ENCODE measurements at places on chromosomes 4 and X.
A peak's percentile ranks its signal among the peaks of the same experiment; 100 is the strongest.

- no peak for DNase-seq
These were observed 3.8 kb upstream of the CFAP299 start for GRCh38 chr4:80331693-80332092.

GRCh38 chrX:71017396-71017939, 50.7 kb downstream of the SNX12 start:
- no peak for DNase-seq

- no peak for DNase-seq
These were observed 169.1 kb downstream of the LDB2 start for GRCh38 chr4:16729336-16729735.

DNA sequence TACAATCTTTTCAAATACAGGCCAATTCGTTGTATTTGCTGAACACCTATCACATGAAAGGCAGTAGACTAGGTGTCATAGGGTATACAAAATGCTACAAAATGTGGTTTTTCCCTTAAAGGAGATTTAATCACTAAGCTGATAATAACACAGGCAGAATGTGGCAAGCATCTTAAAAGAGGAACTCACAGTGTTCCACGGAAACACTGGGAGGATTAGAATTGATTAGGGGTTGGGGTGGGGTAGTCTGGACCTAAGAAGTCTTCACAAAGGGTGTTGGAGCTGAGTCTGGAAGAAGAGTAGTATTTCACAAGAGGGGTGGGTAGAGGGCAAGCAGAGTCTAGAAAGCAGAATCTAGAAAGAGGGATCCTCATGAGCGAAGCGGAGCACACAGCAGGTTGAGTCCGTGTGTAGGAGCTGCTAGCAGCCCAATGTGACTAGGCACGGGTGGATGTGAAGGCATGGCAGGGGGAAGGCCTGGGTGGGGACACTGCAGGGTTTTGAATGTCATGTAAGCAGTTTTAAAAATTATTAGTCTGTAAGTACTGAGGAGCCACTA, 123.6 kb downstream of the MGST2 start:
- no peak for DNase-seq

DNA sequence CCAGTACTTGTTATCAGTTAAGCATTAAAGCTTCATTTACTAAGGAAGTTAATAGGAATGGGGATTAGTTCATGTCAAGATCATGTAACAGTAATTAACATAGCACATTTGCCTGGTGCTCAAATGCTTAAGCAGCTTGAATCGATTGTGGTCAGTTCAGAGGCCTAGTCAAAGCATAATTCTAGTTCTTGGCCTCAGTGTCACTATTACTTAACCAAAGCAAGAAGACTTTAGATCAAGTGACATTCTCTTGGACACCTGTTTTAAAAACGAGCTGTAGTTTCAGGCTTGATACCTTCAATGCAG, 115.2 kb upstream of the BMPR1B start:
- DNase-seq: peak; percentile 42

DNA sequence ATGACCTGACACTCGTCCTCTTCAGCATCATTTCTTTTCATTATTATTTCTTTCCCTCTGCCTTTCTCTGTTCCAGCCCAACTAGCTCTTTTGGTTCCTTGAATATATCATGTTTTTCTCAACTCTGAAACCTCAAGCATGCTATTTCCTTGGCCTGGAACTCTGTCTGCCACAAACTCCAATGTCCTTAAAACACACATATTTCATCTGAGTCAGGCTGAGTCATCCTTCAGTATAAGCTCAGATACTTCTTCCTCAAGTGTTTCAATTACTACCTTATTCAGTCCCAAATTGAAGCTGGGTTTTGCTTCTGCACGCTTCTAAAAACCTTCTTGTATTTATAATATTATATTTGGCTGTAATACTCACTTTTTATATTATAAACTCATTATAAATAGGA, 424.2 kb downstream of the PDGFC start:
- DNase-seq: peak; percentile 68

DNA sequence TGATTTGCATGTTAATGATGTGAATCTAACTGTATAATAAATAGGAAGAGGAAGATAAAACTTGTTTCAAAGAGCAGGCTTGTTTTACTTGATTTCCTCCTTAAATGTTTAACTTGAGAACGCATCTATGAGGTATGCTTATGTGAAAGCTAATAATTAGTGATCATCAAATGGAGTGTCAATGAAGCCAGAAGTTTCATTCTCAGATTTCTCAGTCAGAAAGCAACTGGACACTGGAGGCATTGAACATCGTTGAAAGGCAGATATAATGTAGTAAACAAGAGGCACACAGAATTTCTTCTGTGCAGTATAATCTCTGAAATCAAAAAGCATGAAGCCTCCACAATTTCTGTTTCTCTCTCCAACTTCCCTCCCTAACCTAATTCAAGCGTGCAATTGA, 672.9 kb downstream of the ADGRL3 start:
- no peak for DNase-seq

- DNase-seq: no peak
These were observed 546.5 kb upstream of the GALNTL6 start for GRCh38 chr4:171266671-171267070.

DNA sequence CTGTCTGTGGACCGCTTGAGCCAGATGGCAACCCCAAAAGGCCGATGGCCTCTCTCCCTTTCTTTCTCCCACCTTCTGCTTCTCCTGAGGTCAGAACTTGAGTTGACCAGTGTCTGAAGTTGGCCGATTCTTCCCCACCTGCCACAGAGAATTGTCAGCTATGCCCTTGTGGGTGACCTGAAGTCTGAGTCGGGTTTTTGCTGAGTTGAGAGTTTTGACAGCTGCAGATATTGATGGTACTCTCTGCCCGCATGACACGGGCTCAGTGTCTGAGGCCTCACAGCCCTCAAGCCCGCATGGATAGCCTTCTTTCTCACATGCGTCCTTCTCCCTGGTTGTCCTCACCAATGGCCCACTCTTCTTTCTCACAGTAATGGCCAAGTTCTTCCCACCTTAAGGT, 111.0 kb downstream of the EFNB1 start:
- DNase-seq: no peak

GRCh38 chrX:72203421-72203820, 21.9 kb downstream of the PIN4 start:
- DNase-seq: no peak

GRCh38 chrX:18886344-18887161, 97.4 kb downstream of the PHKA2 start:
- DNase-seq: peak; percentile 71

DNA sequence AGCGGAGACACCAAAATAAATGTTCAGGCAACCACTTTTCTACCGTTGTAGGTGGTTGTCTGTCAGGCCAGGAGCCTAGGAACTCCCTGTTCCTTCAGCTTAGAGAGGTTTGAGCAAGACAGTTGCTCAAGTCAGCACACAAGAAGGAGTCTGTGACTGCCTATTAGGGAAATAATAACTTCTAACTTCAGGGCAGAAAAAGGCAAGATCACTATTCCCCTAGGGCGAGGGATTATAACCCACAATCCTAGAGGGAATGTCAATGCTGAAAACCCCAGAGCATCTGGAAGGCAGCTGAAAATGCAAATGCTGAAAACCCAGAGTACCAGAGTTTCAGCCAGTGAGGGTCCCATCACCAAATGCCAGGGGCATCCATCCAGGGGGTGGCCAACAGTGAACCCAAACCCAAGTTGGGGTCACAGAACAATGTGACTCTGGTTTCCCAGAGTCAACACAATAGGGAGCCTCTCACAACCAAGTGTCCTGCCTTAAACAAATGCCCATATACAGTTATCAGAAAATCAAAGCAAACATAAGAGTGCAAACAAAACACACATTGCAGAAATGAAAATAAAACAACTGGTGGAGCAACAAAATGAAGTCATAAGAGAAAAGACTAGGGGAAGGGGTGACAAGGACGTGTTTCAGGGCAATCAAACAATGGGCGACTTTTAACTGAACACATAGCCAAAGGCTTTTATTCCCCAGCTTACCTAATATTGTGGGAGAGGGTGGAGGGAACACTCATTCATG, 27.6 kb downstream of the MORF4L2 start:
- DNase-seq: no peak

DNA sequence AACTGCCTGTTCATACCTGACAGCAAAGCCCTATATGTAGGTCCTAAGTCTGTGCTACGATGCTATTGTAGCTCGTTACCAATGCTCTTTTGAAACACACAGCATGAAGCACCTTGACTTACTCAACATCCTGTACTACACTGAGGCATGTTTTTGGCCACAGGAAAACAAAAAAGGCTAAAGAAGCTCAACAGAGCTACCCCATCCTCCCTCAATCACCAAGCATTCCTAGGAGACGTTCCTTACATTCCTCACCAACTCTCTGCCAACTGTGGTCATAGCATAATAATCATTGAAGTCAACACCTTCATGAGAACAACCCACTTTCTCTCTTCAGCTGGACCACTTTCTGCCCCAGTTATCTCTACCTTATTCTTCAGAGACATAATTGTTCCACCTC, 73.7 kb upstream of the SLC25A43 start:
- no peak for DNase-seq

DNA sequence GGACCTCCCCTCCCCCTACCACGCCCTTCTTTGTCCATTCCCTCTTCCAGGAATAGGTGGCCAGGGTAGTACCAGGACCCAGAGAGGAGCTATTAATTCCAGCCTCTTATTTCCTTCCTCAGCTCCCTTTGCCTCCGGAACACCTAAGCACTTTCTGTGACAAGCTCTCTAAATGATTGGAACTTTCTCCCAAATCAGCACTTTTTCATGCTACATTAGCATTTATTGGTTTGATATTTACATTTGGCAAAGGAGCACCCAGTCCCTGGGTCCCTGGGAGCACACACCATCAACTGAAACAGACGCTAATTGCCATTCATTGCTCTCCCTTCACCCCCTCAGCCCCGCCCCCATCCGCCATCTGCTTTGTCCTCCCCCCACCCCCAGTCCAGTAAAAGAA, 182.0 kb upstream of the BCOR start:
- no peak for DNase-seq

GRCh38 chr4:84237008-84237407, 262.1 kb downstream of the NKX6-1 start:
- DNase-seq: no peak

DNA sequence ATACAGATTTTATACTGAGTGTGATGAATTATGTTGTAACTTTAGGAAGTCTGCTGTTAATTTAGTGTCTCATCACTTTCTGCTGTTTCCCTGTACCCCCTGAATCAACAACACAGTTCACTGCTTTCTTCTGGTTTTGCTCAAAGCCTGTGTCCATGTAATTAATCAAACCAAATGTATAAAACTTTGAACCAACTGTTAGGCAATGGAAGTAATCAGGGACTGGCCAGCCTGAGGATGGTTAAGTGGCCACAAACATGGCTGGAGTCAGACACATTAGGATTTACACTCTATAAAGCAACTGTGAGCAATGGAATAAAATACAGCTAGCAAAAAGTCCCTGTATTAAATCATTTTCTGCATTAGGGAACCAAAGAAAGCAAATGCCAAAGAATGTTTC, 42.6 kb downstream of the CXCL1 start:
- no peak for DNase-seq

DNA sequence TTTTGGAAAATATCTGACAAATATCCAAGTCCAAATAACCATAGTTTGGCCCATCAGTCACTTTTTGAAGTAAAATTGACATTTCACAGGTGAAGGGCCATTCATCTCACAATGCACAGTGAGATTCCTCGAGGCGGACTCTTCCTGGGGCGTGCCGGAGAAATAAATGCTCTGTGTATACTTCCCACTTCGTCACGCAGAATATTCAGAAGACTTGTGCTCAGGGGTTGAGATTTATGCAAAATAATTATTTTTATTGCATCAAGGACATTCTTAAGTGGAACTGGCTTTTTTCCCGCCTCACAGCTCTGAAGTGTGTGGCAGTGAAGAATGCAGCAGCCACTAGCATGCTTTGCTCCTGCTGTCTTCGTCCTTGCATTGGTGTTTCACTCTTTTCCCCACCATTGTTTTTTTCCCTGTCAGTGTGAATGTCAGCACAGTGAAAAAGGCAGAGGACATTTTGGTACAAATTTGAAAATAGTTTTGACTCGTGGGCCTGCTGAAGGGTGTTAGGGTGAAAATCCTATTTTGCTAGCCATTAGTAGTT, 70.6 kb downstream of the FAM193A start:
- no peak for DNase-seq

GRCh38 chr4:107071108-107071507, 35.0 kb upstream of the DKK2 start:
- no peak for DNase-seq

DNA sequence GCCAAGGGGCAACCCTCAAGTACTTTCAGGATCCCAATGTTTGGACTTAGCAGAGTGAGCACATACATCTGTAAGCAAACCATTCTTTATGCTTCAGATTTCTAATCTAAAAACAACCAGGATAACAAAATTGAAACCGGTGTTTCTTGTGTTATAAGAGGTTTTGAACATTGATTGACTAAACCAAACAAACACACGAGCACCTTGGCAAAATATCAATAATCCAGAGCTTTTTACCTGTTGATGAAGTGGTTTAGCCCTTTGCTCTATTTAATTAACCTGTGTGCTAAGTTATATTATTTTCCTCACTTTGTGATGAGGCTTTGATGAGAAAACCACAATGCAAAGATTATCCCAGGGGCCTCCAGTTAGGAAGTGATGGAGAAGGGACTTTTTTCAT, 255.3 kb upstream of the CXXC4 start:
- DNase-seq: no peak

- no peak for DNase-seq
These were observed 608.8 kb upstream of the PCDH10 start for GRCh38 chr4:132540268-132540667.

DNA sequence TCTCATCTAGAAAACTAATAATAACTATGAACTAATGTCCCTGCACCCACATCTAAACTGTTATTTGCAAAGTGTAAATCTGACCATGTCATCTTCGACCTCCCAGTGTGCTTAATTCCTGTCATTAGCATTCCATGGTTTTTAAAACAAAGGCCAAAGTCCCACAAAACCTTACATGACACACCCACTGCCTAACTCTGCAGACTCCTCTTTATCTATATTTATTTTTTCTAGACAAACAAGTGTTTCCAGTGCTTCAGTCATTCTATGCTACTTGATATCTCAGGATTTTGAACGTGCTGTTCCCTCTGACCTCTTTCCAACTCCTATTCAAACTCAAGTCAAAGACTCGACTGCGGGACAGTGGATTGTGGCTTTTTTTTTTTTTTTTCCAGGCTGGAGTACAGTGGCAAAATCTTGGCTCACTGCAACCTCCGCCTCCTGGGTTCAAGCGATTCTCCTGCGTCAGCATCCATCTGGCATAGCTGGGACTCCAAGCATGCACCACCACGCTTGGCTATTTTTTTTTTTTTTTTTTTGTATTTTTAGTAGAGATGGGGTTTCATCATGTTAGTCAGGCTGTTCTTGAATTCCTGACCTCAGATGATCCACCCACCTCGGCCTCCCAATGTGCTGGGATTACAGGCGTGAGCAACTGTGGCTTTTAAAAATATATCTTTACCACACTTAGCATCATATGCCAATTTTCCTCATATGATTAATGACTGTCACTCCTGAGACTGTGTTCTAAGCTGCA, 1511.0 kb downstream of the ARAP2 start:
- DNase-seq: no peak

Measured in RCC 7860 (cell line).